ENCODE measurements at places on chromosomes 2 and 18.

- no peak for DNase-seq
These were observed 15.9 kb downstream of the POLI start for GRCh38 chr18:54284981-54285785.

DNA sequence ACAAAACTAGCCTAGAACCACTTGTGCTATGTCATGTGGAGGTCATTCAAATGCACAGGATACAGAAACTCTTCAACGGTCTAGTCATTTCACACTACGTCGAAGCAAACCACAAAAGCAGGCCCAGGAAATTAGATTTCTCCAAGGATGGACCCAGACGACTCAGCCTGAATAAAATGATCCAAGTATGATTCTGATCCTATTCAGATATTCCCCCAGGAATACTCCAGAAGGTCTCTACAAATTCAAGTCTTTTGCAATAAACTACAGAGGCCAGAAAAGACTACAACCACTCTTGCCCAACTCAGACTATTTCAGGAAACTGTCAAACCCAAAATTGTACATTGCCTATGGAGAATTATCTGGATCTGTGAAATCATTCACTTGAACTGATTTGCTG, 422.5 kb downstream of the METTL4 start:
- no peak for DNase-seq

- DNase-seq = no peak
These were observed 19.4 kb downstream of the RRM2 start for GRCh38 chr2:10141736-10142639.

DNA sequence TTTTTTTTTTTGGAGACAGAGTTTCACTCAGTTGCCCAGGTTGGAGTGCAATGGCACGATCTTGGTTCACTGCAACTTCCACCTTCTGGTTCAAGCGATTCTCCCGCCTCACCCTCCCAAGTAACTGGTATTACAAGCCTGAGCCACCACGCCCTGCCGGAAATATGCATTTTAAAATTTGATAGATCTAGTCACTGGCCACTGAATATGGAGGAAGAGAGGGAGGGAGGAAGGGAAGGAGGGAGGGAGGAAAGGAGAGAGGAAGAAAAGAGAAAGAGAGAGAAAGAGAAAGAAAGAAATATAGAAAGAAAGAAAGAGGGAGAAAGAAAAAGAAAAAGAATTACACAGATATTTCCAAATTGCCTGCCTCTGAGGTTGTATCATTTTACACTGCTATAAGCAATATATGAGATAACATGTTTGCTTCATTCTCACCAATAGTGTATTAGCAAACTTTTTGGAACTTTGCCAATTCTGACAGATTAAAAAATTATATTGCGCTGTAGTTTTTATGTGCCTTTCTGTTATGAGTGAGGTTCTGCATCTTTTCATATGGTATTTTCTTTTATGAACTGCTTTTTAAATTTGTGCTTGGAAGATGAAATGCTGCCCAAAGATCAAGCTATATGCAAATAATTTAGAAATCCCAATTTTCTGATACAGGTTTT, 161.2 kb upstream of the MAP3K20 start:
- no peak for DNase-seq

Measured in femur (tissue), 1 donor.